ENCODE measurements at places on chromosomes 4 and X.

GRCh38 chrX:94977562-94977961 is 1303.6 kb downstream of the FAM133A start:
- DNase-seq = no peak

DNA sequence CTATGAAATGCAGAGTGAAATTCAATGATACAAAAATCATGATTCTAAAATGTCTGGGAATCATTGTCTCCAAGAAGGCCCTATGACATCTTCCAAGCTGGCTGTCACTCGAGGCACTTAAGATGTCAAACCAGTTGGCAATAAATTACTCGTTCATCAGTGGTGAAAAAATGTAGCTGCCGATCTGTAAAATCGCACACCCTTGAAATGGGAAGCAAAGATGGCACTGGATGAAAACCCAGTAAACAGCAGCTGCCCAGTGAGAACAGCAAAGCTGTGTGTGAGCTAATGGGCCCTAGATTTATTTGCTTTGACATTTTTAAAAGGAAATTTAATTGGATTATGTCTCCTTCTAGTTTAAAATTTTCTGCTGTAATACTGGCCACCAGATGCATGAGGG is 181.9 kb upstream of the NDP start:
- no peak for DNase-seq

DNA sequence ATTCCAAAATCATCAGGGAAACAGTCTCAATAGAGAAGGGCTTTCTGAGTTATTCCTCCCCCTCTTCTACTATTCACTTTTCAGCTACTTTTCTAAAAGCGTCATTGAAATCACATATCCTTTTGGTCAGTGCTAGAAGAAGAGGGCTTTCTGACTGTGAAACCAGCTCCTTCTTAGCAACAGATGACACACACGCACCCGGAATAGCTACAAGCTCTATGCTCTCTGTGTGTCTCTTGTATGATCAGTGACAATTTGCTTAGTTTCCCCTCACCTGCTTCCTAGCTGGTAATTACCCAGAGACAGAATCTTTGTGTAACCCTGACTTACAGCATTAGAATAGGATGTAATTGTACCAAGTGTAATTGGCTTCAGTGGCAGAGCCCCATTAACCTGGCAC is 268.1 kb upstream of the SLITRK2 start:
- DNase-seq = no peak

DNA sequence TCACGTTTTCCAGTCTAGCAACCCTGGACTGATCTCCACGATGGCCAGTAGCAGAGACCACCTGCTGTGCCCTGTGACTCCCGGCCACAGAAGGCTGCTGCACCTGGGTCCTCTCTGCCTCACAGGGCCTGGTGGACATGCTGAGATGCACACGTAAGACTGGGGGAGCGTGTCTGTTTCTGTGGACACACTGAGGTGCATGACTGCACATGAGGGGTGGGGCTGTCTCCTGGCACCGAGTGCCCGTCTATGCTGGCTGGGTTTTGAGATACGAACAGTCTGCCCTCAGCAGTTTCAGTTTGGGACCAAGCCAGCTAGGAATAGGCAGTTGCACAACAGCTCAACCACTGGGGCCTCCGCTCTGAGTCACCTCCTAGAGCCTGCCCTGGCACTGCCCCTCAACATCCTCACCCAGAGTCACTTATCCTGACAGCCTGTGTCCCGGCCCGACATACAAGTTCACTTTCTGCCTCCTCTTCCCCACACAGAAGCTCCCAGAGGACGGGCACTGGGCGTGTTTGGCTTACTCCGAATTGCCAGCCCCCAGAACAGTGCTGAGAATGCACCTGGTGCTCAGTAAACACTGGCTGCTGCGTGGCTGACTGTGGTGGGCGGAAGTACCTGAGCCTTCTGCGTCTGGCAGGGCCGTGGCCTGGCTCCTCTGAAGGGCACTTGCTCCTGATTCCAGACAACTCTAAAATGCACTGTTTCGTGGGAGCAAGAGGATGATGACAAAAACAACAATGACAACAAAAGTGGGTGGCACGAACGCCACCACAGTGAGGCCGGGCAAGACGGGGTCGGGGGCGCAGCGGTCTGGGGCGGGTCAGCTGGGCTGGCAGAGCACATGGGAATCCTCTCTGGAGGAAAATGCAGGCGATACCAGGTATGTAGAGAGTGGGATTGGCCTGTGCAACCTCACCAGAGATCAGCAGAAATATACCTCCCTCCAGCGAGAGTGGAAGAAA is 30.9 kb downstream of the RNF212 start:
- no peak for DNase-seq

- DNase-seq = no peak
These were observed 43.1 kb downstream of the PPA2 start for GRCh38 chr4:105430811-105431210.

GRCh38 chr4:65670331-65671031 is at the start of gene EPHA5:
TSS of gene EPHA5 (minus strand) at chr4:65670489. CDS start at chr4:65669742, 747 bp downstream.
- DNase-seq = no peak

DNA sequence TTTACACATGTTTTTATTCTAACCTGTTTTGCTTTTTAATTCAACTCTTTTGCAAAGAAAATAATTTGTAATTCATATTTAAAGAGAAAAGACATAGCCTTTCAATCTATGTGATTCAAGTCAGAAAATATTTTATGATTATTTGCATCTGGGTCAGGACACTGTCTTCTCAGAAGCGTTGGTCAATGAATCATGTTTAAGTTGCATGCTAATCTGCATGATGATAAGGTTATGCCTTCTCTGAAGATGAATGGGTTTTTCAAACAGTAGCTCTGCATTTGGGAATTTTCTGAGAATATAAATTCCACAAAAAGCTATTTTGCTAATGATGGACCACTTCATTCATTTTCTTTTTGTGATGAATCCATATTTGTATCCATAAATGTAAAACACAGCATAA is 282.5 kb downstream of the TMA16 start:
- DNase-seq = no peak

- no peak for DNase-seq
These were observed 187.5 kb upstream of the TBC1D9 start for GRCh38 chr4:140943486-140944198.

DNA sequence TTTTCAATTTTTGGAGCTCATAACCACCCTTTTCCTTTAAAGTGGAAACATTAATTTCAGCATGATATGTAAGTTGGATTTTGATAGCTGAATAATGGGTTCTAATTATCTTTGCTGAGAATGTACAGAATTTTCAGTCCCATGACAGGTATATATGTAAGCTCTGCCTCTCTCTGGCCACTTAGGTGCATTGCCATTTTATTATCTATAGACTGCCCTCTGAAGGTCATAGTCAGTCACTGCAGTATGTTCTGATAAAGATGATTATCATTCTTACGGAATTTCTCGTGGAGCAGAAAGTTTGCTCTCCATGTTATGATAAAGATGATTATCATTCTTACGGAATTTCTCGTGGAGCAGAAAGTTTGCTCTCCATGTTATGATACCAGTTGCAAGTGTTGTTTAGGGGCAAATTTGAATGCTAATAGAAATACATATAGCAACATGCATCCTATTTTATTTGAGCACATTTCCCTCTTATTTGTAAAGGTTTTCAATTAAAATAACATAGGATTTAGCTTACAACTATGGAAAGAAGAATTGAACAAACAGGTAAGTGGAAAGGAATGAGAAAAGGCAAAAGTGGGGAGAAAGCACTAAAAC is 10.4 kb downstream of the AFP start:
- DNase-seq = no peak

- no peak for DNase-seq
These were observed 116.0 kb upstream of the PUDP start for GRCh38 chrX:7263961-7264360.

DNA sequence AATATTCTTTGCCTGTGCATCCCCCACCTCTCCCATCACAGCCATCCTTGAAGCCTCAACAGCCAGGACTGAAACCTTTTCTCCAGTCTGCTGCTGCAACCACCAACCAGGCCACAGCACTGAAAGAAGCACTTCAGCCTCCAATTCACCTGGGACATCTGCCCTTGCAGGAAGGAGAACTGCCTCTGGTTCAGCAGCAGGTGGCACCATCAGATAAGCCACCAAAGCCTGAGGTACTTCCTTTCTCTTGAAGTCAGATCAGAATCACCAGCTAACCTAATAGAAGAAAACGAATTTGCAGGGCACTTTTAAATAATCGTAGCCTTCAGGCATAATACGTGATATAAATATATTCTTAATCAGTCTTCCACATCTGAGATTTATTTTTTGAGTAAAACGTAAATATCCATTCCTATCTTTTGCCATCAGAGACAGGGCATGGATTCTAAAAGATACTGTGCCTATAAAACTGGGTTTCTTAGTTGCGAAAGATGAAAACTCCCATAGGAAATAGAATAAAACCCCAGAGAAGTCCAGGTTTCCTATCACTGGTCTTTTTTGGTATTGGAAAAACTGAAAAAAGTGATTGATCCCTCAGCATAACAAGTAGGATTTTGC is 9.5 kb downstream of the AMBN start:
- peak; percentile 47 for DNase-seq

DNA sequence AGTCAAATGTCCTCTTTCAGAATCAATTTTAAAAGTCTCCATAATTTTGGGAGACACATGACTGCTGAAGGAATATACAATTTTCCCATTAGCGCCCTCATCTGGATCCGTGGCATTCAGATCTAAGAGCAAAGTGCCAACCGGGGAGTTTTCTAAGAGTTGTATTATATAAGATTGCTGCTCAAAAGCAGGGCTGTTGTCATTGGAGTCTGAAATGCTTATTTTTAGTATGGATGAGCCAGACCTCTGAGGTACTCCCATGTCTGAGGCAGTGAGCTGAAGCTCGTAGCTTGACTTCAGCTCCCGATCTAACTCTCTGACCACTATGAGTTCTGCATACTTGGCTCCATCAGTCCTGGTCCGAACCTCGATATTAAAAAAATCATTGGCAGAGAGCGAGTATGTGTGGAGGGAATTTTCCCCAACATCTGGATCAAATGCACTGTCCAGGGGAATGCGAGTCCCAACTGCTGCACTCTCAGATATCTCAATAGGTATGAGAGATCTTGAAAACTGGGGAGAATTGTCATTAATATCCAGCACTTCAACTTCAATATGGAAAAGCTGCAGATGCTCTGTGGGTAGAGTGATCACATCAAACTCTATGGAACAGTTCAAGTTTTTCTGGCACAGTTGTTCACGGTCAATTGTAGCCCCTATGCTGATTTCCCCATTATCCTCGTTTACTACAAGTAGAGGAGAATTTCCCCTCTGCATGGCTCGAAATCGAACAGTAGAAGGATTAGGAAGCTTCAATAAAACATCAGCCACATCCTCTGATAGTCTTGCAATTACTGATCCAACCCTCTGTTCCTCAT is 917 bp downstream of the PCDH18 start:
- no peak for DNase-seq

- no peak for DNase-seq
These were observed 173.0 kb upstream of the EMCN start for GRCh38 chr4:100690812-100691211.

DNA sequence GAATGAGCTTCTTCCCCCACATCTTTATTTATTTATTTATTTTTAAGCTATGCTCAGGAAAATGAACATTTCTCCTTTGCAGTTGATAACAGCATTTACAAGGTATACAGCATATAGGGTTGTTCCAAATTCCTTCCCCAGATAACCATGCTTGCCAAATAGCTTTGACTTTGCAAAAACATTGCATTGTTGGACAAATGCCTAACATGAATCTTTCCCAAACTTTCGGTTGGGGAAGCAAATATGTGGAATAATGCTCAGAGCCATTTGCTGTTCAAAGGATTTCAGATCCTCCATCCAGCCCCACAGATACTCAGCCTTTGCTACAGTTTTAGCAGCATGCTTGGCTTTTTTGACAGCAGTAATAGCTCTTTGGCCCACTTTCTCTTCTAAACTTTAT is 127.2 kb upstream of the AGA start:
- DNase-seq = no peak

GRCh38 chrX:119695535-119696050 is 2.6 kb upstream of the SEPTIN6 start:
- peak; percentile 58 for DNase-seq

DNA sequence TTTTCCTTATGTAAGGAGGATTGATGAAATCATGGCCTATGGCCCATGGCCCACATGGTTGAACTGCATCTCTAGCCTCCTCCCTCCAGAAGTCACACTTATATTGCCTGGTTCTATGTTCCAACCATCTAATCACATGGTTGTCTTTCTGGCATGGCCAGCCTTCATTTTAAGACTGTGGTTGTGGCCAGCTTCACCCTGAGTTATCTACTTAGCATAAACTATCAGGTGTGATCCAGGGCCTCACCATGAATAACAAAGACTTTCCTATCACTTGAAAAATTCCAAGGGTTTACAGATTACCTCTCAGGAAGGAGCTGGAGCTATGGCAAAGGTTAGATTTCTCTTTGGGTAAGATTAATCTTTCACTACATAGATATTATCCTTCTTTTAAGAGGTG is 222.8 kb downstream of the SNCA start:
- DNase-seq = no peak

DNA sequence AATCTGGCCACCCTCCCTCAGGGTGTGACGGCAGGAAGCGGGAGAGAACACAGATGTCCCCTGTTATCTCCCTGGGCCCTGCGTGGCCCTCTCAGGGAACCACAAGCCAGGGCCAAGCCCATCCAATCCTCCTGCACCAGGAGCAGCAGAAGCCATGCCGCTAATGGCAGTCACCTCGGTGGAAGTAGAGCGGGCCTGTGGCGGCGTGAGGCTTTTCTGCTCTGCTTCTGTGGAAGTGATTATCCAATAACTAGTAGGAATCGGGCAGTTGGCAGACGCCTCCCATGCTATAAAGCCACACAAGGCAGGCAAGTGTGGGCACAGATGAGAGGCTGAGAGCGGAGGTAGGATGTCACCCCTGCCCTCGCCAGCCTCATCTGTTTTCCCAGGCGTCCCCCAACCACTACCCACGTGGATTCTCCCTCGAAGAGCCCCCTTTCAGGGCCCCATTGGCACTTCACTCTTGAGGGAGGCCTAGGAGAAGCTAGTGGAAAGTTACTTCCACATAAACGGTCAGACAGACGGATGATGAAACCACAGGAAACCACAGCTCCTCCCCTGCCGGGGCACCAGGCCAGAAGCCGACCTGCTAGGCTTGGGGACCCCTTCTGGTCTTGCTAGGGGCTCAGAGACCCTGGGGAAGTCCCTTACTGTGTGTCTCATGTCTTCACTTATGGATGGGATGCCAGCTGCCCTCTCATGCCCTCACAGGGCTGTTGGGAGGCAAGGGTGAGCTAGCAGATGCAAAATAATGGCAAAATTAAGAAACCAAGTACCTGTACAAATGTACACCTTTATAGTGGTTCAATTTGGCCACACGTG is 18.8 kb upstream of the TMSB4X start:
- DNase-seq = peak; percentile 81

DNA sequence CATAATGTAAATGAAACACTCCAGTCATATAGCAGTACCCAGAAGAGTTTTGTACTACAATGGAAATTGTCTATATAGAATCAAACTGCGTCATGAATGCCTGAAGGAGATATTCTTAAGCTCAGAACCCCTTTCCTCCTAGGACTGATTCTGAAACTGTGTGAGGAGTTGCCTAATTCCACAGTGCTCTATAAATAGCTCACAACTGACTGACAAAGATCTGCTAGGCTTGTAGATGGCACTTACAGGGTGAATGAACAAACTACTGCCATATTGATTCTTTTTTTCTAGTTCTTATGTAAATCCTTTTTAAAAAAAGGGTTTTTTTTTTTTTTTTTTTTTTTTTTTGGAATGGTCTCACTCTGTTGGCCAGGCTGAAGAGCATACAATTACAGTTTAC is 30.1 kb upstream of the UGT2B17 start:
- no peak for DNase-seq

GRCh38 chr4:54872261-54872660 is 214.5 kb downstream of the KIT start:
- no peak for DNase-seq
